ENCODE measurements at places on chromosomes 3 and 15.
A peak's percentile ranks its signal among the peaks of the same experiment; 100 is the strongest.

GRCh38 chr3:45929042-45929679, 14.1 kb upstream of the CXCR6 start:
- DNase-seq, result peak; percentile 75

GRCh38 chr3:102736288-102736974, 301.6 kb downstream of the ZPLD1 start:
- no peak for DNase-seq

DNA sequence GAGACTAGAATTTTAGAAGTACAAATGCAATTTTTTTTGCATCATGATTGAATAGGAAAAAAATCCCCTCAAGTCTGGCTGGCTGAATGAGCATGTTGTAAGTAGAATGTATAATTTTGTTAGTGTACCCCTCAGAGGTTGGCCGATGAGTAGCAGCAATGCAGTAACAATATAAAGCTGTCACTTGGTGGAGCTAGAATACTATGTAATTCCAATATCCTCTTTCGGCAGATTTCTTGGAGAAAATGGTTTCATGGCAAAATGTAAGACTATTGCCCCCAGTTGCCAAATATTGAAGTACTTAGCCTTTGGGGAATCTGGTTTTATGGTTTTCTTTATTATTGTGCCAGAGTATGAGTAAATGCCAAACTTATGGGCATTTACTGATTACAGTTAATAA, 39.8 kb upstream of the SGO1 start:
- no peak for DNase-seq

- no peak for DNase-seq
These were observed 14.9 kb upstream of the ULK3 start for GRCh38 chr15:74857671-74858368.

GRCh38 chr3:124322966-124323365, 331.0 kb upstream of the ROPN1 start:
- DNase-seq, result no peak

- no peak for DNase-seq
These were observed 25.9 kb upstream of the UBE2Q2 start for GRCh38 chr15:75817138-75817935.

DNA sequence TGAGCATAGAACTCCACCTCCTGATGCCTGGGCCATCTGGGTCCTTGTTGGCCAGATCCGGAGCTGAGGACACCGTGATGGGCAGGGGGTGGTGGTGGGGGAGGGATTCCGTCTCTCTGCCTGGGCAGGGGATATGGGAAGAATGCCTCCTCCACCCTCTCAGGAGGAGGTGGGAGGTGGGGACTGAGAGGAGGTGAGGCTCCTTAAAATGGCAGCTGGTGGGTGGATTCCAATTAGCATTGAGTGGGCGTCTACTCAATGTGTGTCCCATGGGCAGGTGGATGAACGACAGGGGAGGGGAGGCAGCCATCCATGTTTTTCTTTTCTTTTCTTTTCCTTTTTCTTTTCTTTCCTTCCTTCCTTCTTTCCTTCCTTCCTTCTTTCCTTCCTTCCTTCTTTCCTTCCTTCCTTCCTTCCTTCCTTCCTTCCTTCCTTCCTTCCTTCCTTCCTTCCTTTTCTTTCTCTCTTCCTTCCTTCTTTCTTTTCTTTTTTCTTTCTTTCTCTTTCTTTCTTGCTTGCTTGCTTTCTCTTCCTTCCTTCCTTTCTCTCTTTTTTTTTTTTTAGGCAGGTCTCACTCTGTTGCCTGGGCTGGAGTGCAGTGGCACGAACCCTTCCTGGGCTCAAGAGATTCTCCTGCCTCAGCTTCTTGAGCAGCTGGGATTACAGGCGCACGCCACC, 5.0 kb downstream of the SLC28A1 start:
- DNase-seq, result no peak

All from GM19239 (cell line).